ENCODE measurements at places on chromosomes 11 and 22. TPM values are rescaled to one million over a fixed set of nuclear protein-coding genes. Genes with fewer than 3 reads are reported as not detected.

SNU13 gene
- total RNA-seq: 109 TPM

OR52A1 gene
- total RNA-seq: not detected

HTR3A gene
- 0.29 TPM for total RNA-seq

TBX1 gene
- total RNA-seq: 3.9 TPM

ZP1 gene
- total RNA-seq: 0.17 TPM

All from mucosa of gallbladder (tissue), 1 donor.